SK-N-DZ (cell line): ENCODE measurements at places on chromosomes 13 and 19.

DNA sequence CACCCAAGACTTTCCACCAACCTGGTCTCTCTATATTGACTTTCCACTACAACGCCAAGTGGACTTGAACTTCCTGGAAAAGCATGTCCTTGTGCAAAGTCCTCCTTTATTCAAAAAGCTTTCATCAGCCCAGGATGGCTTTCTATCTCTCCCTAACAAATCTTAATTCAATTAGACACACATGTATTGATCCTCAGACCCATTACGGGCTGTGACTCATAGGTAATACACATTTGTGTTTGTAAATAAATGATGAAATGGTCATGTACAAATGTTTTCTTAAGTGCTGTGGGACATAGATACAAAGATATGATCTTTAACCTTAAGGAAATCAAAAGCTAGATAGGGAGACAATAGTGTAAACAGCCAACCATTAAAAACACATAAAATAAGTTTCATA, 1189.7 kb downstream of the EFNB2 start:
- no peak for DNase-seq

GRCh38 chr13:100175803-100176182, 86.9 kb downstream of the PCCA start:
- DNase-seq: no peak

DNA sequence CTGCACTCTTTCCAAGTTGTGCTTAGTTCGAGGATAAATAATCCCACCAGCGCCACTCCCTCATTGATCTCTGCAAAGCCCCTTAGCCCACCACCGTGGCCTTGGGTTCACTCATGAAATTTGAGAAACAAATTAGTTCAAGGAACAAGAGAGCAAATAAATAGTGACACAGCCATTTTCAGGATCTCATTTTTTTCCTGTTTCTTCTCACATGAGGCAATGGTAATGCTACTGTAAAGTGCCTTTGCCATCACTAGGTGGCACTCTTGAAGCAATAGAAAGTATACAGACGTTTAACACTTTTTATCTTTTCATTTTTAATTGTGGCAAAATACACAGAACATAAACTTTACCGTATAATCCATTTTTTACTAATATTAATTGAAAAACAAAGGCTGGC, 76.8 kb upstream of the ZNF835 start:
- DNase-seq: peak; percentile 29

GRCh38 chr13:101447852-101448251, 4.6 kb upstream of the ITGBL1 start:
- peak; percentile 15 for DNase-seq

- DNase-seq: no peak
Measured at GRCh38 chr19:33441277-33441699, 67.8 kb downstream of the CEBPG start.

- DNase-seq: no peak
Measured at GRCh38 chr13:77353995-77354394, 27.1 kb upstream of the MYCBP2 start.

DNA sequence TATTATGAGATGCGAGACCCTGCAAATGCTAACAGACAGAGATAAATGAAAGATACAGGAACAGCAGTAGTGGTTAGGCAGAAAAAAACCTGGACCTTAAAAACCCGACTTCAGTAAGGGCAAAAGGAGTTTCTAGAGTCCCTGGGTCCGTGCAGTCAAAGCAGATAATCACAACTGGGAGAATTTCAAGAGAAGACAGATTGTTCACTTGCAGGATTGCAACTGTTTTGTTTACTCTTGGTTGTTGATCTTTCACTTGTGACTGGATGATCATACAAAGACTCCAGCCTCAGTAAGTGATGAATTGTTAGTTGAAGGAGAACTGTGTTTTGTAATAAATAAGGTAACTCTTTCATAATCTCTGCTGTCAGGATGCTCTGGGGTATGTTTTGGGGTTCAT, 135.1 kb downstream of the GPC6 start:
- no peak for DNase-seq

GRCh38 chr19:1324806-1325567, 39.3 kb downstream of the EFNA2 start:
- DNase-seq: peak; percentile 66

- DNase-seq: no peak
Measured at GRCh38 chr19:18738961-18739690, 52.0 kb downstream of the COMP start.

GRCh38 chr13:27182844-27183497, 11.4 kb upstream of the USP12 start:
- peak; percentile 19 for DNase-seq

- no peak for DNase-seq
Measured at GRCh38 chr13:71699342-71699741, 167.7 kb downstream of the DACH1 start.

GRCh38 chr13:100828226-100828625, 153.6 kb upstream of the TMTC4 start:
- peak; percentile 14 for DNase-seq

DNA sequence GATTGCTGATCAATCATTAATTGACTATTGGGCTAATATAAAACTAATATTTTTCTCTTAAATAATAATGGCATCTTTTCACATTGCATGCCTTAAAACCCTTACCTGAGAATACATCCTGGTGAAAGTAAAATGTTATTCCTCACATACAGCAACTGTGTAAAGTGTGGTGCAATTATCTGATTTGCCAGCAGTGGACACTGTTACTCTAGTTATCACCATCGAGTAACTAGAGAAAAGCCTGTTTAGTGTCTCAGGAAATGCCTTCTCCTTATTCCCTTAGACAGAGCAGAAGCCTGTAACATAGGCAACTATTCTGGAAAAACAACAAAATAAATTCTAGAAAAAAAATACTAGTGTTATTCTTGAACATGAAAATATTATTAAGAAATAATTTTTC, 459.8 kb downstream of the FGF14 start:
- peak; percentile 76 for DNase-seq

- DNase-seq: peak; percentile 69
Measured at GRCh38 chr19:4633140-4633967, 6.0 kb upstream of the TNFAIP8L1 start.

DNA sequence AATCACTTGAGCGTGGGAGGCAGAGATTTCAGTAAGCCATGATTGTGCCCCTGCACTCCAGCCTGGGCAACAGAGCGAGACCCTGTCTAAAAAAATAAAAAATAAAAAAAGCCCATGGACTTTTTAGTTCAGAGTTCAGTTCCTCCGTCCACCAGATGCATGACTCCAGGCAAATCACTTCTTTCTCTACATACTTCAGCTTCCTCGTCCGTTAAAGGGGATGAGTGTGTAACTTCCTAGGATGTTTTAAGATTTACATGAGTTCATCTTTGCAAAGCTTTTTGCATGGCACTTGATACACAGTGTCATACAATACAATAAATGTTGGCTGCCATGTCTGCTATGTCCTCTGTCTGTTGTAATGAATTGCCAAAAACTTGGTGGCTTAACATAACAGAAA, 10.0 kb upstream of the FFAR2 start:
- no peak for DNase-seq

DNA sequence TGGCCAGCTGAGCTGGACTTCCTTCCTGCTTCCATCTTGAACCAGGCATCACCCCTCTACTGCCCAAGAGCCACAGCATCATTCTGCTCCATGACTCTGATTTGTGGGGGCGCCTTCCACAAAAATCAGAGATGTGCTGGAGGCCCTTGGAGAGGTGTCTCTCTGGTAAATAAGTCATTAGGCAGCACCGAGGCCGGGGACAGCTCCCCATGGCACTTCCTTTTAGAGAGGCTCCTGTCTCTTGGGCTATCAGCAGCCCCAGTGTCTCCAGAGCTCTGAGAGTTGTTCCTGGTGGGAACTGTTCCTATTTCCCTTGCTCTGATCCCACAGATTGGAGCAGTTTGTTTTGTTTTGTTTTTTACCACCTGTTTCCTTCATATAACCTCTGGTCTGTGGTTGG, 19.9 kb downstream of the NWD1 start:
- DNase-seq: no peak

DNA sequence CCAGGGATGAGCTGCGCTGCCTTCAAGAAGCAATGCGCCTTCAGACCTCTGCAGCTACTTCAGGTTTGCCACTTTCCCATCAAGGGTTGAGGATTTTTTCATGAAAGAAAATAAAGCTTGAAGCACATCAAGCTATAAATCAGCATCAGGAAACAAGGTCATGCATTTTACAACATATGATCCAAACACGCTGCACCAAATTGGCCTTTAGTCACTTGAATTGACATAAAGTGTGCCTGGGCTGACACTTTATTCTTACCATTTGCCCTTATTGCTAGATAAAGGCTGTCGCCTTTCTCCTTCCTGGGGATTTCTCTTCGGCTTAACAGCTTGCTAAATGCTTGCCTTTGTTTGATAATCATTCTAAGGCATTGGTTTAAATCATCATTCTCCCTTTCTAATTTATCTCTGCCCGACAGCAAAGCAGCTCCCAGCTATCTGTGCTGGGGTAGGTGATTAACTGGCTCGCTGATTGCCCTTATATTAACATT, 87.7 kb downstream of the LHFPL6 start:
- DNase-seq: no peak

- no peak for DNase-seq
Measured at GRCh38 chr13:105573136-105573535, 962.3 kb downstream of the EFNB2 start.

DNA sequence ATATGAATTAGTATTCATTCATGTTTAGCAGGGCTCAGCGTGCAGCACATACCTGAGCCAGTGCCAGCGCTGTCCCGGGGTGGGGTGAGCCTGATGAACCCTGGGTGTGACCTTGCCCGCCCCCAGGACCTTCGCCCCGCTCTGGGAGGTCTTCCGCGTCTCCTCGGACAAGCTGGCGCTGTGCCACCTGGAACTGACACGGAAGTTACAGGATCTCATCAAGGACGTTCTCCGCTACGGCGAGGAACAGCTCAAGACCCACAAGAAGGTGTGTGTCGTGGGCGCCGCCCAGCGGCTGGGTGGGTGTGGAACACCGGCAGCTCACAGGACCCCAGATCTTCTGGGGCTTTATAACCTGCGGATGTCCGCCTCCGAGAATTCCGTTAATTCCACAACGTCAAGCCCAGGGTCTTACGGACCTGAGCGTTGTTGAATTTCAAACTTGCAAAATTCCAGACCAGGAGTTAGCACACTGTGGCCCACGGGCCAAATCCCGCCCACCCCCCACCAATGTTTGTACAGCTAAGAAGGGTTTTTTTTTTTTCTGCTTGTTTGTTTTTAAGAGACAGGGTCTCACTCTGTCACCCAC, 15.4 kb downstream of the FCHO1 start:
- DNase-seq: no peak

DNA sequence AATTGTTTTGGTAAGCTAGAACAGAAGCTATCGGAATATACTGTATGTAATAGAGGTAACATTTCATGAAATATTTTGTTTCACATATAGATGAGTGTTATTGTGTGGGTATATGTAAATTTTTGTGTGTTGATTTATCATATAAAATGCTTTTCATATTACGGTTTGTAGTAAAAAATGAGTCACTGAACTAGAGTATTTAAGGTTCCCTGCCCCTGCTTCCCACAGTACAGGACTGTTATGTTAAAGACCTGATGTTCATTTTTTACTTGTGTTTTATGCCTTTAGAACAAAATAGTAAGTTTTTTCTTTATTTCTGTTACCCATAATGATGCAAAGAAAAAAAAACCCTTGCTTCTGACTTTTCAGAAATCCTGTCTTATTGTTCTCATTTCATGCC, 243.4 kb downstream of the ENOX1 start:
- no peak for DNase-seq

- no peak for DNase-seq
Measured at GRCh38 chr13:113474179-113474578, 16.3 kb downstream of the DCUN1D2 start.

GRCh38 chr13:89822467-89822866, 1525.0 kb upstream of the MIR17HG start:
- no peak for DNase-seq

DNA sequence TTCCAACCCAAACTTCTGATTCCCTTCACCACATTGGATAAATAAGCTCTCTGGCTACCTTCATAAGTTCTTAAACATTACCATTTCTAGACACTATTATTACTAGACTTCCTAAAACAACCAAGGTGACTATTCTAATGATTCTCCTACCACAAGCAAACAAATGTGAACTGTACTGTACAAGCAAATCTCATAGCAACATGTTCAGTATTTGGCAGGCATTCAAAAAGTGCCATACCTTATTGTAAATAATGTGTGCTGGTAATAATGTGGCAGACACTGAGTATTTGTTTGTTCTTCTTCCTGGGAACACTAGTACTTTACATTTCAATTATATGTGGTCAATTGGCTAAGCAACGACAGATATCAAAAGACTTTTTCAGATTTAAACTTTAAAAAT, 986.0 kb upstream of the SPRY2 start:
- no peak for DNase-seq

- DNase-seq: no peak
Measured at GRCh38 chr19:18446811-18447359, 9.0 kb upstream of the ISYNA1 start.

DNA sequence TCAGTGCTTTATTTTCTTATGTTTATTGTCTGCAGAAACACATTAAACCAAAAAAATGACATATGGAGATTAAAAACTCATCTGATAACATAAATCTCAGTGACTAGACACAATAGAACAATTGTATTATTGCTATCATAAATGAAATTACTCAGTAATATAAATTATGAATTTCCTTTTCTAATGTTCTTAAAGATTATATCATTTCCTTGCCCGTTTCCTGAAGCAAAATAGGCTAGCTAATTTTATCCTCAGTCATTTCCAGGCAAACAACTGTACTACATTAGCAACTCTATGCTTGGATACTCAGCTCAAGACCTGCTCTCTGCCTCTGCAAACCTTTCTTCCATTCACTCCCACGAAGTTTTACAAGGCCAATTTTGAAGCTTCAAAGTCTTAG, 61.2 kb downstream of the RFC3 start:
- no peak for DNase-seq

- DNase-seq: no peak
Measured at GRCh38 chr19:33503030-33503429, 18.6 kb downstream of the PEPD start.

- no peak for DNase-seq
Measured at GRCh38 chr13:41811588-41812021, 149.3 kb downstream of the VWA8 start.

- DNase-seq: no peak
Measured at GRCh38 chr19:35993923-35994598, 927 bp upstream of the SDHAF1 start.

GRCh38 chr19:3868770-3869456, at the start of gene ZFR2:
Gene ZFR2, minus strand, starts transcription at chr19:3869038. Its CDS starts 21 bp downstream, at chr19:3869017.
- no peak for DNase-seq

DNA sequence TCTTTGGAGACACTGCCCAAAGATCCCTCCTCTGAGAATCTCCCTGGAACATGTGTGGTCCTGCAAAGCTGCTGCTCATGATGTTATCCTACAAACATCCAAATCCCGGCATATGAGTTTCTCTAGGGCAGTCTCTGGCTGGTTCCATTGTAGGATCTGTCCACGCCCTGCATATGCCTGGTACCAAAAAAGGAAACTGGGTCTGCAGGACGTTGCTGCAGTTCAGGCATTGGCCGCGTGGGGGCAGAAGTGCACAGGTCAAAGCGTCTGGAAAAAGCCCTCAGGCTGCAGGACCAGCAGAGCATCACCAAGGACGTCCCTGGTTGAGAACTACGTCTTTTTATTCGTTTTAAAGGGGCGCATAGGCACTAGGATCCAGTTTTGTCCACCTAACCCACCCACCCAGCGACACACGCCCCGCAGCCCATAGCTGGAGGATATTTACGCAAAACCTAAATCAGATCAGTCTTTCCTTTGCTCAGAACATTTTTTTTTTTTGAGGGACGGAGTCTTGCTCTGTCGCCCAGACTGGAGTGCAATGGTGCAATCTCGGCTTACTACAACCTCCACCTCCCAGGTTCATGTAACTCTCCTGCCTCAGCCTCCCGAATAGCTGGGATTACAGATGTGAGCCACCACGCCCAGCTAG, 12.9 kb upstream of the ZNF564 start:
- peak; percentile 83 for DNase-seq
